Frontal cortex (tissue), 4 donors: ENCODE measurements at places on chromosomes 7 and 10. TPM values are rescaled to one million over a fixed set of nuclear protein-coding genes. Genes with fewer than 3 reads are reported as not detected.

- no peak for DNase-seq
Measured at GRCh38 chr10:7084280-7085005, 326.4 kb downstream of the SFMBT2 start.

GRCh38 chr7:114070246-114070645 lies 151.4 kb upstream of the PPP1R3A start:
- no peak for DNase-seq

GRCh38 chr10:61975391-61975932 lies 74.0 kb downstream of the ARID5B start:
- DNase-seq, result no peak

- DNase-seq, result no peak
Measured at GRCh38 chr7:134419085-134419484, 39.8 kb downstream of the AKR1B1 start.

GRCh38 chr7:93943816-93944540 lies 22.4 kb downstream of the GNG11 start:
- no peak for DNase-seq

DNA sequence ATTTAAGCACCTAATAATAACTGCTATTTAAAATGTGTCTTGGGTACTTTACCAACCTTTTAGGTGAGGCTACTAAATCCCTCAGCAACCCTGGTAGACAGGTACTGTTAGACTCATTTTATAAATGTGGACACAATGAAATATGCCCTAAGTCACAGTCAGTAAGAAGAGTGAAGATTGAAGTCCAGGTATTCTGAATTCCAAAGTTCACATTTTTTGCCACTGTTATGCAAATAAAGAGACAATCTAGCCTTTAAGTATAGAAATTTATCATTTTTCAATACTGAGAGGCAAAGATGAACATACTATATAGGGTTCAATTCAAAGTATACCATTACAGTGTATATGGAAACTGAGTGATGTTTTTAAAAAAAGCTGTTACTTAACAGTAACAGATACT lies 102.7 kb downstream of the LMBR1 start:
- no peak for DNase-seq

- DNase-seq, result no peak
Measured at GRCh38 chr10:14571866-14572507, 202.7 kb downstream of the FAM107B start.

DNA sequence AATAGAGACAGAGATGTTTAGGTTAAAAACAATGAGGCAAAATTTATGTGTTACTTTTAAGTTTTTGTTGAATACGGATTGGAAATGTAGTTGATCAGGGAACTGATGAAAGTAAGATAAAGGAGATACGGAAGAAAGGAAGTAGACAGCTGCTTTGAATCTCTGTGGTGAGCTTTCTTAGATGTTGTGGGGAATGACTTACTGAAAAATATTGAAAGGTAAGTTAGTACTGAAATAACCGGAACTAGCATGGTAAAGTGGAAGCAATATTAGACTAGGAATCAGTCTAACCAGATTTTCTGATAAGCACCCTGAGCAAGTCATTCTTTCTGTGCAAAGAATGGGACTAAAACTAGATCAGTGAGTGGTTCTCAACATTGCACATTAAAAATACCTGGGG lies 34.8 kb downstream of the LUC7L2 start:
- DNase-seq, result no peak

GRCh38 chr10:63054889-63055611 lies 78.1 kb upstream of the NRBF2 start:
- no peak for DNase-seq

- DNase-seq, result no peak
Measured at GRCh38 chr7:50699143-50699542, 83.6 kb downstream of the GRB10 start.

DNA sequence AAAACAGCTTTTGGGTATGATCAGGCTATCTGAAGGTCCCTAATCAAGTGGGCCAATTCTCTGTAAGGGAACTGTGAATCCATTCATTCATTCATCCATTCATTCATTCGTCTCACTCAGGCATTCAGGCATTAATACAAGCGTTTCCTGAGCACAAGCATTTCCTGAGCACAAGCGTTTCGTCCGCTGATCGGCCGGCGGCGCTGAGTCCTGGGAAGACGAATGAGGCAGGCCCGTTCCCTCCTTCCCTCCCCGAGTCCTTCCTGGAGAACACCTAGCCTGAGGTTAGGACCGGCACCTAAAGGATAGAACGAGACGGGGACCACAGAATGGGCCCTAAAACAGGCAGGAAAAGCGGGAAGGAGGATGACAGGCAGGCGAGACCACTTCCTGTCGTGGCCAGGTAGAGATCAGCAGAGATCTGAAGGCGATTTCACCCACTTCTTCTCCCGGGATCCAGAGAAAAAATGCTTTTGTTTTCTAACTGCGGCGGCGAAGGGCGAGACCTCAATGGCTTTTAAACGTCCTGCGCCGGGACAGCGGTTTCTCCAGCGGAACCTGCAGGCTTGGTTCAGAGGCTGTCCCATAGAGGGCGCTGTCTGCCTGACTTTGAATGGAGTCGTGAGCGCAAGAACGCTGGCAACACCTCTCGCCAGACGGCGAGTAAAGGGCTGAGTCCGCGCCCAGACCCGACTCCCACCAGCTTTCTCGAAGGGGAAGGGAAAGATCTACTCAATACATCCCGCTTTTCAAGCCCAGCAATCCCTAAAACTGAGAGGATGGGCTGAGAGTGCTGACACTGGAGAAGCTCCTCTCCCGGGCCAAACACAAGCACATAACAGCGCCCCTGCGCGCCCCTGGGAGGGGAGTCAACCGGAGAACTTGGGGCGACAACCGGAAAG lies 2.9 kb upstream of the HMX3 start:
- DNase-seq, result peak; percentile 84

DNA sequence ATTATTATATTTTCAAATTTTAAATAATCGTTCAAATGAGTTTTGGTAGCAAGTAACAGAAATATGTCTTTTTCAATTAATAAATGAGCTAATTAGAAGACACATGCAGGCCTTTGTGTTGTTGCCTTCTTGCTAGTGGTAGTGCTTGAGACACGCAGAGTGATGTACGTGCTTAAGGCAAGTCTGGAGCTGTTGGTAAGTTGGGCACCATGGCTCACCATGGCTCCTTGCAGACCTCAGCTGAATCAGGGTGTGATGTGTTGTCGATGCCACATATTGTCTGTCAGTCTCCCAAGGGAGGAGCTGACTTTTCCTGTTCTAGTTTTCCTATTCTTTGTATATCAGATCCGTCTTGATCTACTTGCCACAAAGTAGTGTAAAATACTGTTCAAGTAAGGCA lies 8.3 kb downstream of the CDK14 start:
- DNase-seq, result no peak

- no peak for DNase-seq
Measured at GRCh38 chr10:82089327-82089726, 214.3 kb downstream of the NRG3 start.

- peak; percentile 74 for DNase-seq
Measured at GRCh38 chr10:122142641-122143237, 128.4 kb upstream of the BTBD16 start.

GRCh38 chr10:14477408-14477710 lies 146.6 kb upstream of the FRMD4A start:
- DNase-seq, result no peak

- DNase-seq, result no peak
Measured at GRCh38 chr10:129390147-129390546, 76.9 kb upstream of the MGMT start.

DNA sequence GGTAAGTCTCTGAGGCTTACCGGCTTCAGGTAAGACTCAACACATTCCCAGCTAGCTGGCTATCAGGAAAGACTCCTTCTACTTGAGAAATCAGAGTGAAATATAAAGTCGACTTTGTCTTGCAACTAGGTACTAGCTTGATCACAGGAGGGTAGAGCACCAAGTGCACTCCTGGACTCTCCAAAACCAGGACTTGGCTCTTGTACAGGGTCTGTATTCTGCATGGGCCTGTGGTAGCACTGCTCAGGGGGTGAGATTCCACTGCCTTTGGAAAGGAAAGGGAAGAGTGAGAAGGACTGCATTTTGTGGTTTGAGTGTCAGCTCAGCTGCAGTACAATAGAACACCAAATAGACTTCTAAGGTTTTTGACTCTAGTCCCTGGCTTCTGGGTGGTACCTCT lies 19.4 kb downstream of the CYP2C8 start:
- no peak for DNase-seq

DNA sequence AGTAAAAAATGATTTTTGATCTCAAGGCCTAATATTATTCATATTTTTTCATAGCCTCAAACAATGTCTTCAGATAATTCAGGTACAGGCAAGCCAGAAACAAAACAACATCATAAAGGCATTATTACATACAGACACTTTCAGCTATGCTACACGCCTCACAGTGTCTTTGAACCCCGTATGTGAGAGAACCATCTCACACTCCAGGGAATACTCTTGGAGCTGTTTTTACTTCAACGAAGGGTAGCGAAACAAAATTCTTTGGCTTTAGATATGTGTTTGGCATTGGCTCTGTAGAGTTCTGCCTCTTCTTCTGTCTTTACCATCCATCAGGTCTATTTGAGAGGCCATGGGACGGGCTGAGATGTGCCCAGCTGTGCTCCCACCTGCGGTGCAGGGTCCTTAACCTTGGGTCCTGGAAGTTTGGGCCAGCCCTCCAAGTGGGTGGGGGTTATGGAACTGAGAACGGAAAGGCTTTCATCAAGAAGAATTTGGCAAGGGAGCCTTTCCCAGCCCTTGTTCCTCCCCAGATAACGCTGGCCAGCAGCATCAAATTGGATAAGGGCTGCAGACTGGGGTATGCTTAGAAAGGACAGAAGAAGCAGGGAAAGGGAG lies 276.9 kb downstream of the TCF7L2 start:
- DNase-seq, result no peak

GRCh38 chr7:91847231-91847630 lies 33.3 kb downstream of the MTERF1 start:
- no peak for DNase-seq

DNA sequence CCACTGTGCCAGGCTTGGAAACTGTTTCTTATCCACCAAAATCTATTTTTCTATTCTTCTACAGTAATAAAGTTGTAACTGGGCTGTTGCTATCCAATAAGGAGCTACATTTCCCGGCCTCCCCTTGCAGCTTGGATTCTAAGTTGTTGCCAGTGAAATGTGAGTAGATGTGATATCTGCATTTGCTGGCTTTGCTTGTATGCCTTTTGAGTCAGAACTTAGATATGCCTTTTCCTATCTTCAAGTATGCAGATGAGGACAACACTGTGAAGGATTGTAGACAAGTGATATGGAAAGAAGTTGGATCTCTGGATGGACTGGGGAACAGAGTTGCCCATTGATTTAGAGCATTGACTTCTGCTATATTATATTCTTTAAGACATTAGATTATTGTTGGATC lies 236.9 kb downstream of the REEP3 start:
- DNase-seq, result no peak

DNA sequence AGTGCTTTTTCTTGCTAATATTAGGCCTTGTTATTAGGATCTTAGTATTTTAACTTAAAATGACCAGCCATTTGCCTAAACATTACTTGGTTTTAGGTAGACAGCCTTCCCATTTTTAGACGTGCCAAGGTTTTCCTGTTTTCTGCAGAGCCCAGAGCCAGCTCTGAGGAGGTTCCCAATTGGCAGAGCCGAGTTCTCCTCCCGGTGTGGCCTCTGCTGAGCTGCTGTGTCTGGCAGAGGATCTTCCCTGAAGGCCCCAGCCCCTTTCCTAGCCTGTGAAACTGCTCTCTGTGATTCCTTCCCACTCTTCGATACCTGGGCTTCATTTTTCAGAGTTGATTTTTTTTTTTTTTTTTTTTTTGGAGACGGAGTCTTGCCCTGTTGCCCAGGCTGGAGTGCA lies 91.4 kb downstream of the EEPD1 start:
- no peak for DNase-seq

DNA sequence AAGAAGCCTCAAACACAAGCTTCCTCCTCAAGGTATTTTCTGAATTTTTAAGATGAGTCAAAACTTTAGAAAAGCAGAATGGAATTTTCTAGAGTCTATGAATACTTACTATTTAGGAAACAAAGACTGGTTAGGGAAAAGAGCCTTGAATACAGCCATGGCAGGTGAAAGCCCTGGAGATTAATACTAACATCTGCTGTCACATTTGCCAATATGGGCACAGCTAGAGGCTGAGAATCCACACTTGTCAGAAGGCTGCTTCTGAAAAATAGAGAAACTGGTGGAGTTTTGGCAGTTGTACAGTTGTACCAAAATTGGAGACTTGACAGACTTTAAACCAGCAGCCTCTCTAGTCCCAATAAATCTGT lies 24.3 kb upstream of the CNNM1 start:
- DNase-seq, result no peak

- no peak for DNase-seq
Measured at GRCh38 chr10:30057894-30058556, 1.4 kb downstream of the JCAD start.

DNA sequence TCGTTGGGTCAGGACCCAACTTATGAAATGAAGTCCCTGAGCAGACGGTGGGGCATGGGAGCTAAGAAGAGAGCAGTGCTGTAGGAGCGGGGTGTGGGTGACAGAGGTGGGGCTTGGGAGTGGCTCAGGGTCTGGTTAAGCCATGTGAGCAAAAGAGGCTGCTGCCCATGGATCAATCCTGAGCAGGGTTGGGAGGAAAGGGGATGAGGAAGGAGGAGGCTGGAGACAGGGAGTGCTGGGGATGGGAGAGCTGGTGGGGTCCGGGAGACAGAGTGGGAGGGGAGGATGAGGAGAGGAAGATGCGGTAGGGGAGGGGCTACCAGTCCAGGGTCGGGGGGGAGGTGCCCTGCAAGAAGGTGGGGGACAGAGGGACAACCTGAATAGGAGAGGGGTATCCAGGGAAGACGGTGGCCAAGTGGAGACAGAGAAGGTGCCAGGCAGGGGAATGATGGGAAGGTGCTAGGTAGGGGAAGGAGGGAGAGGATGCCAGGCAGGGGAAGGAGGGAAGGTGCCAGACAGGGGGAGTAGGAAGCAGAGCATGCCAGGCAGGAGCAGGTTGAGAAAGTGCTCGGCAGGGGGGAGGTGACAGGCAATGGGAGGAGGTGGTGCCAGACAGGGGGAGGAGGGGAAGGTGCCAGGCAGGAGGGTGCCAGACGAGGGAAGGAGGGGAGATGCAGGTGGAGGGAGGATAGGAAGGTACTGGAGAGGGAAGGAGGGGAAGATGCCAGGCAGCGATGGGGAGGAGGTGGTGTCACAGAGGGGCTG lies 27.5 kb upstream of the SMARCD3 start:
- no peak for DNase-seq

The GHRHR gene
- not detected for total RNA-seq

The C10orf53 gene
- not detected for total RNA-seq

The GALNT11 gene
- 61.6 TPM for total RNA-seq

The C10orf62 gene
- not detected for total RNA-seq

The ACSM6 gene
- not detected for total RNA-seq

The ASCC1 gene
- total RNA-seq, result 25.7 TPM

The AS3MT gene
- total RNA-seq, result 13.5 TPM

The FAM25C gene
- total RNA-seq, result not detected

The CNOT4 gene
- 21.6 TPM for total RNA-seq

The HTR5A gene
- 2.9 TPM for total RNA-seq

The PIP gene
- not detected for total RNA-seq

The GNAI1 gene
- total RNA-seq, result 152 TPM

The USP6NL gene
- total RNA-seq, result 35.1 TPM

The BAMBI gene
- 4.5 TPM for total RNA-seq

The IFIT1B gene
- 0.41 TPM for total RNA-seq

The NPFFR1 gene
- total RNA-seq, result 1.2 TPM

The CPA4 gene
- under 0.01 TPM for total RNA-seq

The TES gene
- 15.9 TPM for total RNA-seq

The H2AZ2 gene
- 227 TPM for total RNA-seq

The AKR1C4 gene
- total RNA-seq, result not detected

The STEAP1B gene
- total RNA-seq, result 2.4 TPM
